ENCODE measurements at places on chromosomes 11 and 22.
A peak's percentile ranks its signal among the peaks of the same experiment; 100 is the strongest.

- peak; percentile 50 for DNase-seq
Measured at GRCh38 chr11:122852074-122852795, 13.9 kb downstream of the CRTAM start.

- DNase-seq, result peak; percentile 90
Measured at GRCh38 chr11:62553839-62554361, 7.3 kb upstream of the AHNAK start.

DNA sequence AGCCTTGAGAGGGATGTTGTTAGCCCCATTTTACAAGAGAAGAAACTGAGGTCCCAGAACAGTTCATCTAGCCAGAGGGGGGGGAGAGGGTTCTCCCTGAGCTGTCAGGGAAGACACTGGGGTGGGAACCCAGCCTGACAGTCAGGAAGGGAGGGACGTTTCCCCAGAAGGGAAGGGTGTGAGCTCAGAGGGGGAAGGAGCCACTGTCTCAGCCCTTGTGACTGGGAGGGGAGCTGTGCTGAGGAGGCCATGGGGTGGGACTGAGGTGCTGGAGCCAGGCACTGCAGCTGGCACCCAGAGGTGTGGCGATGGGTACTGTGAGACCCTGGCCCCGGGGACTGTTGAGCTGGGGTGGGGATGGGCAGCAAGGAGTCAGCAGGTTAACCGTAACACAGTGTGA, 35.7 kb downstream of the DAGLA start:
- no peak for DNase-seq

DNA sequence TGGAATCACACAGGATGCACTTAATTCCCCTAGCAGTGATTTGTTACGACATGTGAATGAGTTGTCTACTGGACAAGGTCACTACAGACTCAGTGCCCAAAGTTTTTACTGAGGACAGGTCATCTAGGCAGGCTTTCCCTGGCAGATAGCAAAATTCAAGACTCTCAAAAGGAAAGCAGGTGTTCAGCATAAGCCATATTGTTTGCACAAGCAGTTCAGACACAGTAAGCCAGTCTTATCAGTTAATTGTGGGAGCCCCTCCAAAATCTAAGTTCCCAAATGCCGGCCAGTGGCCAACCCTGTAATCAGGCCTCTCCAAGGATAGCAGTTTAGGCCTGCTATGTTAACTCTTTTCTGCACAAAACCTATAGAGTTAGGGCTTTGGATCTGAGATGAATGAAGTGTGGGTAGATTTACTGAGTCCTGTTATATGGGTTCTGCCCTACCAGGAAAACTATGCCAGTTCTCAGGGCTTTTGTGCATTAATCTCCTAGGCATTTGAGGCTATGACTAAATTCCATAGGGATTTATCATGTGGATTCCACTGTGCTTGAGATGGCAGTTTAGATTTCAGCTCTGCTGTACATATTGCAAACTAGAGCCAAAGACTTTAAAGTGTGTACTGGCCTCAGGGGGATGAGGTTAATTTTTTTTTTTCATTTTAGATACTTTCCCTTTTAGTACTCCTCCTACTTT, 4.8 kb upstream of the ARHGEF12 start:
- peak; percentile 95 for DNase-seq

DNA sequence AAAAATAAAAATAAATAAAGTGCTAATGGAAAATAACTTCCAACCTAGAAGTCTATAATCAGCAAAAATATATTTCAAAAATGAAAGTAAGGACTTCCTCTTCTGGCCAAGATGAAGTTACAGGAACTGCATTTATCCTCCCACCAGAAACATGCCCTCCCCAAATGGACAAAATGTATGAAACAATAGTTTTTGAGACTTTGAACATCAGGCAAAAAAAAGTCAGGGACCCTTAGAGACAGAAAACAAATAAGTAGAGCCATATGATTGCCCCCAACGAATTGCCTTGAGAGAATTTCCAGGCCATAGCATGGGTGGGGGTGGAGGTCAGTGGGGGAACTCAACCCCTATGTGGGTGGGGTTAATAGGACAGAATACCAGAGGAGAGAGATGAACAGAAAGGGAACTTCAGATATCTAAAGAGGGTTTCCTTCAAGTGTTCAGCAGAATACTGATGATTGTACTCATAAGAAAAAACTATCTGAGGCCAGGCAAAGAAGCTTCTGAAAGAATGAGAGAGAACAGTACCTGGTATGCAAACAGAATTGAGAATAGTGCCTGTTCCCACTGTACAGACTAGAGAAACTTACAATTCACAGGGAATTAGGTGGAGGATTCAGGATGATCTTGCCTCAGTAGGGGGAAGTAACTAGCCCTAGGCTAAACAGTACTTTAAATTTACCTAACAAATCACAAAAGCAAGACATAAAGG, 26.6 kb upstream of the IL10RA start:
- no peak for DNase-seq

DNA sequence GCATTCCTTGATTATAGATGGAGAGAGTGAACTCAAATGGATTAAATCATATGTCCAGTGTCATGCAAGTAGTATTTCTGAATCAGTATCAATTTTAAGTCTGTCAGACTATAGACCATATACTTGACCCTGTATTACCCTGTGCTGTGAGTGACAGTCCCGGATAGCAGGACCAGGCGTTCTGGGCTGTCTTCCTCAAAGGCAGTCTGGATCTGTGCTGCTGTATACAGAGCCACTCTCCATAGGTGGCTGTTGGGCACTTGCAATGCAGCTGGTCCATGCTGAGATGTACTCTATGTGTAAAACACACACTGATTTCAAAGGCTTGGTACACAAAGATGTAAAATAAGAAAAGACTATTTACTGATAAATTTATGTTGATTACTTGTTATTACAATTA, 294.3 kb downstream of the OPCML start:
- no peak for DNase-seq

GRCh38 chr11:70176940-70177689, 26.0 kb upstream of the FADD start:
- no peak for DNase-seq

GRCh38 chr11:110141812-110142211, 48.6 kb downstream of the ZC3H12C start:
- no peak for DNase-seq

- no peak for DNase-seq
Measured at GRCh38 chr22:43269246-43269645, 73.9 kb downstream of the SCUBE1 start.

All from fibroblast of upper back skin (primary cell).